ENCODE measurements at places on chromosomes 6 and 20.

DNA sequence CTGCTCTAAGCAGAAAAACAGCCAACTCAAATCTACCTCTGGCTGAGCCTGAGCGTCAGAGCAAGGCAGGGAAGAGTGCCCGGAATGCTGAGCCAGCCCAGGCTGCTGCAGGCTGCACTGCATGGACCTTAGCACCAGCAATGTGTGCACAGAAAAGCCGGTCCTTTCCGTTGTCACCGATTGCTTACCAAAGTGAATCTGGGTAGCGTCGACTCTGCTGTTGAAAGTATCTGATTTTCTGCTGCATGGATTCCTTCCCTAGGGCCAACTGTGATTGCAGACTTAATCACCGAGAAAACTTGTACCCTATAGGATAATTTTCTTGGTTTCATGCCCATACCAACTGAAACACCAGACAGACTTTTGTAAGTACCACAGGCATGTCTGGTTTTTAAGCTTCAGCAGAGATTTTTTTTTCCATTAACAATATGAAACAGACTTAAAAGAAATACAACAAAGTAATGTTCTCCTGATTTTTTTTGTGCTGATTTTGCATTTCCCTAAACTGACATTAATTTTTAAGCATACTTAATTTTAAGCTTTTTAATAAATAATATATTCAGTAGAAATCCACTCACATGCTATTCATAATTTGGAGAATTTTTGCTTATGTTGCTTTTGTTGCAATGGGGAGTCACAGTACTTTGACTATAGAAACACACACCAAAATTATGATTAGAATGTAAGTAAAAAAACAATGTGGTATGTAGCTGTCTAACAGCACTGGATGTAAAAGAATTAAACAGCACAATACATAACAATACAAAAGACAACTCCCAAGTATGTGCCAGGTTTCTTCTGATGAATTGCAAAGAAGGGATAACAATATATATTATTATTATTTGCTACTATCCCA is 218.0 kb downstream of the THBS2 start:
- no peak for DNase-seq

- DNase-seq, result no peak
Observed at GRCh38 chr20:32846852-32847251, 11.9 kb upstream of the EFCAB8 start.

DNA sequence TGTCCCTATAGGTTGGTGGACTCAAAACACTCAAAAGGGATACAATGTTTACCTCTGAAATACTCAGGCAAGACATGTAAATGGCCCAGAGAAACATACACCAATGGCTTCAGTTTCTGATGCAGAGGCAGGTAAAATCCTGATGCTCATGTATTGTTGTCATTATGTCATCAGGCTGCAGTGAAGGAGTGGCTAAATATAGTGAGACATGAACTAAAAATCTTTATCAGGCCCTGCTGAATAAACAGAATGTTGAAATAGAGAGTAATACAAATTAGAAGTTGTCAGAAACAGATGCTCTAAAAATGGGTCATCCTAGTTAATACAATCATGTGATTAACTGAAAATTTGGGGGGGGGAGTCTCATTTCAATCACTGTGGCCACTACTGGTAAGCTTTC is 20.4 kb downstream of the PTPRK start:
- DNase-seq, result no peak

- DNase-seq, result no peak
Observed at GRCh38 chr6:20629509-20629908, 95.3 kb downstream of the CDKAL1 start.

- DNase-seq, result no peak
Observed at GRCh38 chr20:62606551-62607201, 35.6 kb upstream of the SLCO4A1 start.

DNA sequence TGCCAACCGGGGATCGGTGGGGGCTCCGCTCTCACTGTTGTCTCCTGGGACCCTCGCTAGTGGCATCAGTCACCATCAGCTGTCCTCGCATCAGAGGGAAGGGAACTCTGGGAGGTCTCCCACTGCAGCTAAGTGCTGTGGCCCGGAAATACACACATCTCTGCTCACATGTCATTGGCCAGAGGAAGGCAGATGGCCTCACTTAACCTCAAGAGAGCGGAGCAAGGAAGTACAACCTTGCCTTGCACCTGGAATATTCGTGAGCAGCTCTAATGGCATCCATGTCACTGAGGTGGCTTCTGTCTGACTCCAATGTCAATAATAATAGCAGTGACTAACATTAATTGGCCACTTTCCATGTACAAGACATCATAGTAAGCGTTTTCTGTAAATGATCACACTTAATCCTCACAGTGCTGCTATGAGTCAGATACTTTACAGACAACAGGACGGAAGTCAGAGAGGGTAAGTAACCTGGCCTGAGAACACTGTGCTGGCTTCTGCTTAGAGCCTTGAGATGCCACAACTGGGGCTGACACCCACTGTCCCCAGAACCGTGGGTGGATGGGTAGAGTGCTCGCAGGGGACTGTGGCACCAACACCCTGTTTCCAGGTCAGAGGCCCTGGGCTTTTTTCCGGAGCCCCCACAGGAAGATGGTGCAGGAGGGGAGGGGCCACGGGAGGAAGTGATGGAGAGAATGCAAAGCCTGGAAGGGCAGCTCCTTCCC is 6.0 kb downstream of the LHFPL5 start:
- peak; percentile 76 for DNase-seq

DNA sequence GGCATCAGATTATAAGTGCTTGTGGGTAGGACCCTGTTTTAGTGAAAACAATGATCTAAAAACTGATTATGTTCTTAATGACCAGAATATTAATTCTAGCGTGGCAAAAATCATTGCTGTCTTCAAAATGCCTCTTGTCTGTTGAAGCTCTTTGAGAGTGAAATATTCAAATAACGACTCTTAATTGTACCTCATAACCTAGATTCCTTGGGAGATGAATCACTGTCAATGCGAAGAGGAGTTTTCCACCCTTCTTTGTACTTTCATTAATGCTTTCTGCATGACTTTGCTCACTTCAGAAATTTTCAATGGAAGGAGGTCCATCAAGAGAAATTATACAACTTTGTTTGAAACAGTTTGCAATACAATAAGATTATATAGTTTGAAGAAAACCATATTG is 71.5 kb downstream of the CRYBG1 start:
- no peak for DNase-seq

- no peak for DNase-seq
Observed at GRCh38 chr20:48826883-48827771, 672 bp downstream of the PREX1 start.

- no peak for DNase-seq
Observed at GRCh38 chr6:36743032-36743431, 45.4 kb downstream of the RAB44 start.

GRCh38 chr20:1072258-1072657 is 46.1 kb upstream of the PSMF1 start:
- no peak for DNase-seq

GRCh38 chr6:67501755-67502154 is 1133.3 kb upstream of the ADGRB3 start:
- no peak for DNase-seq

DNA sequence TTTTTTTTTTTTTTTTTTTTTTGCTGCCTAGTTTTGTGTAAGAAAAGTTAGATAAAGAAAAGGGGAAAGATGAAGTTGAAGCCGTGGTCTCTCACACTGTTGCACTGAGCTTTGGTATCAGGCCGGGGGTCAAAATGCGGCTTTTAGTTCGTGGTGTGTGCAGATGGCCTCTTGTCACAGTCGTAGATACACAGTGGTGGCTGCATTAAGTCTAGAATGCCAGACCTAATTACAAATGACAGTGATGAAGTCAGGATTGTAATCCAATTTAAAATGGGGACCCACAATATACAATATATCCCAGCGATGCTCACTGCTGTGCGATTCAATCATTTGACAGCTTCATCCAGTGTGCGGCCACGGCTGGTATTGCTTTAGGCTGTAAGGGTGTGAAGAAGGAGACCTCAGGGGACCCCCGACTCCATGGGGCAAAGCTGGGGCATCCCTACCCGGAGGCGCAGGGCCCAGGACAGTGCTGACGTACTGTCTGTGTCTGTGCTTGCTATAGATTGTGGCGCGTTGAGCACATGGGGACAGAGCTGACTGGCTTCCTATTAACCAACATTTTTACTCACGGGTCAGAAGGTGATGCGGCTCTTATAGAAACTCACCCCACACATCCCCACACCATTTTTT is 210.0 kb upstream of the SOX4 start:
- DNase-seq, result no peak

DNA sequence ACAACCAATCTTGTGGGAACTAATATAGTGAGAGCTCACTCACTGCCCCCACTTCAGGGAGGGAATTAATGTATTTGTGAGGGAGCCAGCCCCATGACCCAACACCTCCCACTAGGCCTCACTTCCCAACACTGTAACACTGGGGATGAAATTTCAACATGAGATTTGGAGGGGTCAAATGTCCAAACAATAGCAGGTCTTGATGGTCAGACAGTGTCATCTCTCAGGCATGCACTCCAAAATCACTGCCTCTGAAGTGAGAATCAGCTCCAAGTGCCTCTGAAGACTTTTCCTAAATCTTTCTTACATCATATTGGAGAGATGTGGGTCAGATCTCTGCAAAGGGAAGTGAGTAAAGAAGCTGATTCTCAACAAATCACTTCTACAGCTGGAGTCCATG is 13.8 kb upstream of the SAYSD1 start:
- DNase-seq, result no peak

GRCh38 chr6:124459268-124459667 is 503.0 kb upstream of the RNF217 start:
- DNase-seq, result no peak

- no peak for DNase-seq
Observed at GRCh38 chr20:38649275-38649891, 47.8 kb downstream of the ARHGAP40 start.

DNA sequence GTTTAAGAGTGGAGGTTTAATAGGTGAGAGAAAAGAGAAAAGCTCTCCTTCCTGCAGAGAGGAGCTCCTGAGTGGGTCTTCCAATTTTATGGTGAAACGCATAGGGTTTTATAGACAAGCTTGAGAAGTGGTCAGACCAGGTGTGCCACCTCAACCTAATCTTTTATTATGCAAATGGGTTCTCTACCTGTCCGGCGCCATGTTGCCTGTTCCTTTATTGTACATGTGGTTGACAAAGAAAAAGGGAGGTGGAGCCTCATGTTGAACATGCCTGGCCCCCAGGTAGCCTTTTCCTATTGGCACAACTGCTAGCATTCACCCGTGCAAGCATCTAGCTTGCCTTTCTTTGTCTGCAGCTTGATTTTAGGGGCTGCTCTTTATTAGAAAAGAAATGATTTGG is 115.9 kb upstream of the F13A1 start:
- no peak for DNase-seq

- DNase-seq, result no peak
Observed at GRCh38 chr6:30007132-30007764, 53.8 kb upstream of the POLR1H start.

- no peak for DNase-seq
Observed at GRCh38 chr6:15948930-15949900, 179.7 kb upstream of the MYLIP start.

- no peak for DNase-seq
Observed at GRCh38 chr20:45339084-45339483, 9.1 kb downstream of the SDC4 start.

DNA sequence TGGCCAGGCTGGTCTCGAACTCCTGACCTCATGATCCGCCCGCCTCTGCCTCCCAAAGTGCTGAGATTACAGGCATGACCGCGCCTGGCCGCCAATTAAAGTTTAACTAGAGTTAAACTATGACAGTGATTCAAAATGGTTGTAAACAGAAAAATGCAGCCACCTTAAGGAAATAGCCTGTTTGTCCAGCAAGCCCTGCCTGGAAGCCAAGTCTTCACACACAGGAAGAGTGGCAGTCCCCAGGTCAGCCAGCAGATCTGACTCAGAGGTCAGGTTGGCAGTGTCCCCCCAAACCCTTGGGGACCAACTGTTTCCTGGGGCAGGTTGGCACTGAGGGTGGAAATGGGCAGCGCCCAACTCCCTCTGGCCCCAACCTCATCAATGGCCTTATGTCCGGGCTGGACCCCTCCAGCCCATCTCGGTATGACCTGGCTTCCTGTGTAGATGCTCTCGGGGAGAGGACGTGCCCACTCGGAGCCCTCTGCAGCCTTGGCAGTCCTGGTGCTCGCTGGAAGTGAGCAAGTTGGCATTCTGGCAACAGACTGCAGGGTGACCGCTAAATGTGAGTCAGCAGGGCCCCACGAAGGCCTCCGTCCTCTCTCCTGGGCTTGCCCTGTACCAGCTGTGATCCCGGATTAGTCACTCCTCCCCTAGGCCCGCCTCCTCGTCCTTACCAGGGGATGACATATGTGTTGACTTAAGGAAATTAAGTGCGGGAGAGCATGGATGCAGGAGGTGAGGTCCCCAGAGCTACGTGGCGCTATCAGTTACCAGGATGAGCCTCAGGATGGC is 9.7 kb upstream of the HSP90AB1 start:
- peak; percentile 86 for DNase-seq

GRCh38 chr6:87393026-87393622 is 14.6 kb upstream of the CFAP206 start:
- DNase-seq, result peak; percentile 62

DNA sequence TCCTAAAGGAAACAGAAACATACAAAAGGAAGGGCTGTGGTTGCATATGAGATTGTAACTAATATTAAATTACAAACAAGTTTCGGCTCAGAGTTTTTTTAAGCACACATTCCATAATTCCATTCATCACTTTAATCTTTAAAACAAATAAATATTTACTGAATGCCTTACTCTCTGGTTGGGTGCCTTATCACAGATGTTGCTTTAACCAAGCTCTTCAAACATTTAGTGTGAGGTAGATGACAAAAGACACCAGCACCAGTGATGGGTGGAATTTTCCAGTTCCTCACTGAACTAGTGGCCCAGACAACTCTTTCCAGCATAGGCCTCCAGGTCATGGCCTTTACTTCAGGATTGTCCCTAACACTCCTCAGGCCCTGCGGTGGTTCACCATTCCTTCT is 58.7 kb downstream of the ARHGAP18 start:
- DNase-seq, result no peak

GRCh38 chr6:4370066-4370465 is 234.7 kb upstream of the ECI2 start:
- DNase-seq, result peak; percentile 13

- no peak for DNase-seq
Observed at GRCh38 chr20:2104236-2104635, 2.6 kb downstream of the STK35 start.

DNA sequence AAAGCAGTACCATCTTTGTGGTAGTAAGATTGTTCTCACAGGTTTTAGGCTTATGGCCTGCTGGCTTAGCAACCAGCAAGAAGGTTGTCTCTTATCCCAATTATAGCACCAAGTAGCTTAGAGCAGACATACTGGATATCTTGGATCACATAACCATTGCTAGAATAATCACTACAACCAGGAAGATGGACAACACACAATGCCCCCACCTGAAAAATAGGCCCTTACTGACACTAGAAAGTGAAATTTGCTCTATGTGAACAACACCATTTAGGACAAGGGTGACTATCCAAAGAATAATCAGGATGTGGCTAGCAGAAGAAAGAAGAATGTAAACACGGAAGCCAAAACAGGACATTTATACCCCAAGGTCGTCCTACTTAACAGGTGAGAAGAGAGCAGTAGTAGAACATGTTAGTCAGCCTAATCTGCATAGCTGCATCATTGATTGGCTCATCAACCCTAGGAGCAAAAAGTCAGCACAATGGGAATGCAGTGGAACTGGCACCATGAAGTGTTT is 172.7 kb upstream of the MARCKS start:
- no peak for DNase-seq

GRCh38 chr20:40672095-40672494 is 16.9 kb downstream of the MAFB start:
- DNase-seq, result no peak

GRCh38 chr6:49551078-49551865 is 804 bp downstream of the C6orf141 start:
- no peak for DNase-seq

All from HCT116 (cell line).